NCI-H2029 (cell line): ENCODE measurements at places on chromosomes 2 and 18.

GRCh38 chr2:225600444-225600843, 200.9 kb downstream of the NYAP2 start:
- no peak for DNase-seq

GRCh38 chr2:57107353-57107752, 923.6 kb downstream of the CCDC85A start:
- no peak for DNase-seq

GRCh38 chr2:160033732-160034392, 28.6 kb downstream of the PLA2R1 start:
- DNase-seq: no peak

GRCh38 chr2:219687882-219688559, 60.6 kb downstream of the SLC4A3 start:
- DNase-seq: no peak

- DNase-seq: no peak
Measured at GRCh38 chr18:48889115-48889941, 61.4 kb downstream of the SMAD7 start.

- no peak for DNase-seq
Measured at GRCh38 chr2:153027533-153027932, 309.1 kb downstream of the ARL6IP6 start.

DNA sequence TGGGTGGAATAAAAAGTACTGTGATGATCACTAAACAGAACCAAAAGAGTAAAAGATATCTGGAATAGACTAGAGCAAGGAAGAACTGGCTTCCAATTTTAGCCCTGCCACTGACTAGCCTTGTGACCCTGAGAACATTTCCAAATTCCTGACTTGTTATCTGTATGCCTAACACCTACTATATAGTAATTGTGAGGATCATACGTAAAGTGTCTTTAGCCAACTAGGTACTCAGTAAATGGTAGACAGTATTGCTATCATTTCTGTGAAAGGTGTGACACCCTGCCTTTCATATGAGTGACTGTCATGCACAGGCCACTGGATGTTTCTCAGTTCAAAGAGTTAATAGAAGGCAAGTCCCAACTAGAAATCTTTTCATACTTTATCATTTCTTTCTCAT, 29.8 kb downstream of the CYTIP start:
- no peak for DNase-seq

GRCh38 chr2:144162652-144163051, 357.3 kb downstream of the ZEB2 start:
- peak; percentile 2 for DNase-seq

DNA sequence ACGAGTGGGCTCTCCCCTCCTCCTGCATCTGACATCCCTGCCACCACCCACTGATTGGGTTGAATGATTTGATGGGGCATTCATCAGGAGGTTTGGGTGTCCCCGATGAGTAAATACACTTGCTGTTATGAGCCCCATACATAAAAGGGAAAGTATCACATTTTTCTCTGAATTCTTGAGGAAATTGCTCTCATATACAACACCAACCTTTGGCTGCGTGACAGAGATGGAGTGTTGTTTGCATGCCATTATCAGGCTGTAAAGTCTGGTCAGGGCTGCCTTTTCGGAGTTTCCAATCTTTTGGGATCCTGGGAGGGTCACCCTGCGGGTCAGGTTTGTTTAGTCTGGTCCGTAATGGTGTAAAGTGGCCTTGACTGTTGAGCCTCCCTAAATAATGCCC, 227.9 kb upstream of the SPRED2 start:
- no peak for DNase-seq

DNA sequence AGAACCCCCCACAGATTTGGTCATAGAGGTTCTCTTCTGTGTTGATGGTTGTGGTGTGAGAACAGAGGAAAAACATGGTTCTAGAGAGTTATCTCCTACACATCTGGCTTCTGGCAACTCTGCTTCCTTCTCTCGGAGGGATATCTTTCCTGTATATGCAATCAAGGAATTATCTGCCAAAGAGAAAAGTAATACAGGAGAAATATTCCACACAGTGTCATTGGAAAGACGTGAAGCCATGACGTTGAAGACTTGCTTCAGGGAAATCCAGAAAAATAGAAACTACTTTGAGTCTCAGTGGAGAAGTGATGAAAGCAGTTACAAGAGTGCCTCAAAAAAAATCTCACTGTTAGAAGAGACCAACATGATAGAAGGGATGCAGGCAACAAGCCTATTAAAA, 78.5 kb downstream of the RAB31 start:
- DNase-seq: no peak

- DNase-seq: no peak
Measured at GRCh38 chr18:27175245-27175644, 9.9 kb downstream of the CHST9 start.

DNA sequence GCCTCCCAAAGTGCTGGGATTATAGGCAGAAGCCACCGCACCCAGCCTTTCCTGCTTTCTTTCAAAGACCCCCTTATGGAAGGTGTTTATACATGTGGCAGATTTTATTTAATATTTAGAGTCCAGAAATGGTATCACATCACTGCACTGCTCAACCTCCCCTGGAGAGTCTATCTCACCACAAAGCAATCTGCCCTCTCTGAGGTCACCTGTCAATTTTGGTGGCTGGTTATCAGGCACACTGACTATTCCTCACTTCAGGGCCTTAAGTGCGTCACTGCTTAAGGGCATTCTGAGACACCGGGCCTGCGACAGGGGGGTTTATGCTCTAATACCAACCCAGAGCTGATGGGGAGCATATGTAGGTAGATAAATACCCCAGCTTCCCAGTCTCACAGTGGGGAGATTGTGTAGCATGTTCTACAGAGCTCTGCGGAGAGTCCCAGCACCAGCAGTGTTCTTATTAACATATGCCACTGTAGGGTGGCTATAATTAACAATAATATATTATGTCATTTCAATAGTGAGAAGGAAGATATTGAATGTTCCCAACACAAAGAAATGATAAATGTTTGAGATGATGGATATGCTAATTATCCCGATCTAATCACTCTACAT, 42.7 kb upstream of the ZDBF2 start:
- DNase-seq: no peak

DNA sequence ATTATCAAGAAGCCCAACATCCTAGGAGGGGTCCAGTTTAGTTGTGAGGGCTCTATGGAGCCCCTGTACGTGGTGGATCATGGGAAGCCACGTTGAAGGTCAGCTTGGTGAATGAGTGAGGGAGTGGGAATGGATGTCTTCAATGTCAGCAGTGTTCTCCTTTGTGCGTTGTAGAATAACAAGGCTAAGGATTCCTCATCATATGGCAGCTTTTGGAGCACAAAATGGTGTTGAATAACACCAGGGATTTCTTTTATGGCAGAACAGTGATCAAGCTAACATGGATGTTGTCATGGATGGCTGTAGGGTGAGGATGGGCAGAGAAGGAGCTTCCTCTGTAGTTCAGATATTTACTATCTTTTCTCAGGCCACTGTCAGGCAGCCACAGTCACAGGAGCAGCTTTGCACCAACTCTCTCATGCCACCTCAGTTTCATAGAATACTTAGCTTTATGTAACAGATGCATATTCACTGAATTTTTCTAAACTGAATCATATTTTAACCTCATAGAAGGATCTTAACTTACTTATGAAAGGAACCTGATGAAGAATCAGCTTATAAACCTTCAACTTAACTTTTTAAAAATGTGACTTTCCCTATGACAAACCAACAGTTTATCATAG, 284.5 kb upstream of the EPAS1 start:
- no peak for DNase-seq

DNA sequence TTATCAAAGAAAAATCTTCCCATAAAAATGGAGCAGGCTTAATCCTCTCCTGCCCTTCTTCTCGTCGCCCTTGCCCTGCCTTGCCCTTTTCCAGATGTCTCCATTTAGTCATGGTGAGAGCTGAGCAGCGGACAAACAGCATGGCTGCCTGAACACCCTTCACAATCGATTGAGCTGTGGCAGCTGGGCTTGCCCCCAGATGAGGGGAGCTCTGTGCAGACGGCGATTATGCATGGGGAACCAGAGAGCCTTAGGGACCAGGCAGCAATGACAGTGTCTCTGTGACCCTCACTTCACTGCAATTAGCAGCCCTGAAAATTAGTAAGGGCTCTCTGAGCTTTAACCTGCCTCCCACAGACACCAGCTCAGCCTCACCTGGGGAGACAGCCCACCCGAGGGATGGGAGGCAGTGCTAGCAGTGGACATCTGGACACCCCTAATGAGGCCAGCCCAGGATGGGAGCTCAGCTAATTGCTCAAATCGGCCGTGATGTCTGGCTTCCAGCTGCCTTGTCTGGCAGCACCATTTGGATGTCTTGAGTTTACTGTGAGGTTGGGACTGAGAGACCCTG, 365.7 kb downstream of the TNS1 start:
- no peak for DNase-seq

DNA sequence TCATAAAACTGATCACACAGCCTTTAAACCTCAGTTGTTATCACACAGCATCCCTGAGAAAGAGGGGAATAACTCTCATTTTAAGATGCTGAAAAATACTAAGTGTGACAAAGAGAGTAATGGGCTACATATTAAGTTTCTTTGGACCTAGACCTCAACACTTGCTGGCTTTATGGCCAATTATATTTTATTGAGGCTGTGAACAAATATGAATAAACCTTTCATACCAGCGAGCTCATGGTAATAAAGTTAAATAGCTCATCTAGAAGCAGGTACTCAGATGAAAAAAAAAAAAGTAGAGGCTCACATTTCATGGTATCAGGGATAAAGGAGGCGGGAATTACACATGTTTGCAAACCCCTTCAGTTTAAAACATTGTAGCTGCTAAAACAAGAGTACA, 75.7 kb downstream of the DOCK10 start:
- DNase-seq: peak; percentile 14

DNA sequence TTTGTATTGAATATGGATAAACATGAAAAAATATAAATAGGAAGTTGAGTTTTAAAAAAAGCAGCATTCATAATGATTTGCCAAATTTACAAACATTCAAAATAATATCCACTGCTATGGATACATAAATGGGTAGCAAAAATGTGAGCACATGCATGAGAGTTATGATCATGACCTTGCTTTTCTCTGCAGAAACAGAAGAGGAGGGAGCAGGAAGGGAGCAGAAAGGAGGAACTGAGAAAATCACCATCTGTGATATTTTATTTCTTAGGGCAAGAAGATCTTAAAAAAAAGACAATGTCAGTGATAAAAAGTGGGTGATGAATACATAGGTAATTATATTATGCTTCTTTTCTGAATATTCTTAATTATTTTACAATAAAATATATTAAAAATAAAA, 17.7 kb upstream of the CCDC93 start:
- DNase-seq: no peak

- DNase-seq: no peak
Measured at GRCh38 chr2:38462121-38462661, 85.1 kb upstream of the ATL2 start.

DNA sequence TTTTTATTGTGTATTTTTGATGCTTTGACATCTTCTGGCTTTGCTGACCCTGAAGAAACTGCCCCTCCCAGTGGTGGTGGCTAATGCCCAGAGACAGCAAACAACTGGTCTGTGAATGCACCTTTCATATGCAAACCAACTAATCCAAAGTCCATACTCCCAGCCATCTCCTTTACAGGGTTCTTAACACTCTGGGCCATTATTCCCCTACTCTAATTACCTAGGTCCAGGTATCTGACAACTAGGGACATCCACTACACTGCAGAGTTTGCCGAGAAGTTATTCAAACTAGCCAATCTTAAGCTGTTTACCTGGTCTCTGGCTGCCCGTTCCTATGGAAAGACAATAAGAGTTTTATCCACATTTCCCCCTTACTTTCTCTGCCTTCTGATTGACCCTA, 73.6 kb downstream of the FSHR start:
- no peak for DNase-seq

- no peak for DNase-seq
Measured at GRCh38 chr2:196101325-196101991, 32.8 kb upstream of the DNAH7 start.

GRCh38 chr2:11788461-11789124, 42.2 kb downstream of the LPIN1 start:
- DNase-seq: no peak

- no peak for DNase-seq
Measured at GRCh38 chr18:58196164-58196563, 152.1 kb downstream of the NEDD4L start.

GRCh38 chr2:174442546-174443510, 44.0 kb downstream of the GPR155 start:
- no peak for DNase-seq

DNA sequence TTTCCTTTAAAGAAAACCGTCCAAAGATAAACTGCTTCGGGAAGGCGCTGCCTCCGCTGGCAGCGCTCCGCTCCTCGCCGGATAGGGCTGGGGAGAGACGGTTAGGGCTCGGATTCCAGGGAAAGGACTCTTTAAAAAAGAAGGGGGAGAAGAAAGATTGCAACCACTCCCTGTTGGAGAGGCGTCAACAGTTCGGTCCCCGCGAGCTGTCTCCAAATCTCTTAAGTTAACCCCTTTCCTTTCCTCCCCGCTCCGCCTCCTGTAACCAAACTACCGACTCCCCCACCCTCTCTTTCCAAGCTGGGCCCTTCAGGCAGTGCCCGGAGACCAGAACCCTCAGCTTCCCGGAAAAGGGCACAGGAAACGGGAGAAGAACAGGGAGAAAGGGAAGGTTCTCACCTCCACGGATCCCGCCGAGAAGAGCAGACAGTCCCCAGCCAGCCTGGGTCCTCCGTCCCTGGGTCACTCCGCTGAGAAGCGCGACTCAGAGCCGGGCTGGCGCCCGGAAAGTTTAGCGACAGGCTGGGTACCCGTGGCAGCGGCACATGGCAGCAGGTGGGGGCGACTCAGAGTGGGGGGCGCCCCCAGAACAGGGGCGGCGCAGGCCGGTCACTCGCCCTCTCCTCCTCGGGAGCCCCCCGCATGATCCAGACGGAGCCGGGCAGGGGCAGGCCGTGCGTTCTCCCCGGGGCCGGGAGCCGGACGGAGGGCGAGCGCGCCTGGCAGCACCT, 675 bp downstream of the FZD5 start:
- no peak for DNase-seq

DNA sequence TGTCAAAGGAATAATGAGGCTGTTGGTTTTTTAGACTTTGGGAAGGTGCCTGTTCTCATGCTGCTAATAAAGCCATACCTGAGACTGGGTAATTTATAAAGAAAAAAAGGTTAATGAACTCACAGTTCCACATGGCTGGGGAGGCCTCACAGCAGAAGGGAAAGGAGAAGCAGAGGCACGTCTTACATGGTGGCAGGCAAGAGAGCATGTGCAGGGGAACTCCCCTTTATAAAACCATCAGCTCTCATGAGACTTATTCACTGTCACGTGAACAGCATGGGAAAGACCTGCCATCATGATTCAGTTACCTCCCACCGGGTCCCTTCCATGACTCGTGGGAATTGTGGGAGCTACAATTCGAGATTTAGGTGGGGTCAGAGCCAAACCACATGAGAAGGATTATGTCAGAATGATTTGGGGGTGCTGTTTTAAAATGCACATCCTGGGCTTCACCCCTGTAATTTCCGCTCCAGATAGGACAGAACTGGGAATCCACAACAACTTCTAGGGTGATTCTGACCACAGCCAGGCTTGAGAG, 37.8 kb downstream of the TCF7L1 start:
- no peak for DNase-seq
